Left lung (tissue), 14 donors: ENCODE measurements at places on chromosomes 13 and 19. TPM values are rescaled to one million over a fixed set of nuclear protein-coding genes. Genes with fewer than 3 reads are reported as not detected.

- DNase-seq = no peak
These were observed 133.7 kb downstream of the MTUS2 start for GRCh38 chr13:28953714-28954418.

DNA sequence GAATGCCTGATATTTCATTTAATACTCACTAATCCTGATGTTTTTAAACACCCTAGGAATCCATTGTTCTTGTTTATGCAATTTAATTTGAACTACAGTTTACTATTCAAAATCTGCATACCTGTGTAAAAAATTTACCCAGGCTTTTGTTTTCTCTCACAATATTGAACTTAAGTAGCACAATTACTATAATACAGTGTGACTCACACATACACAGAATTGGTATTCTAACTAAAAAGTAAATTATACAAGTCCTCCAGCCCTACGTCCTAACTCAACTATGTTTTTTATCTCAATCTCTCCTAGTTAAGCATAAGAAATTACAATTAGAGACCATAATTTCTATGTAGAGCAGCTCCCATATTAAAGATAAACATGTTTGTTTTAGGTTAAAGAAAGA is 41.8 kb downstream of the MYCBP2 start:
- no peak for DNase-seq

COL4A1 gene
- polyA plus RNA-seq = 574 TPM

ZNF699 gene
- polyA plus RNA-seq = 9.5 TPM
